Amniotic epithelial cell (primary cell): ENCODE measurements at places on chromosomes 12 and 14.

GRCh38 chr14:84496677-84497076 is 1033.3 kb upstream of the FLRT2 start:
- no peak for DNase-seq

GRCh38 chr12:116423094-116423493 is 136.1 kb upstream of the MAP1LC3B2 start:
- DNase-seq: peak; percentile 99

GRCh38 chr12:66739940-66740651 is 61.2 kb upstream of the GRIP1 start:
- no peak for DNase-seq

GRCh38 chr14:33163600-33163999 is 224.9 kb downstream of the NPAS3 start:
- DNase-seq: no peak

DNA sequence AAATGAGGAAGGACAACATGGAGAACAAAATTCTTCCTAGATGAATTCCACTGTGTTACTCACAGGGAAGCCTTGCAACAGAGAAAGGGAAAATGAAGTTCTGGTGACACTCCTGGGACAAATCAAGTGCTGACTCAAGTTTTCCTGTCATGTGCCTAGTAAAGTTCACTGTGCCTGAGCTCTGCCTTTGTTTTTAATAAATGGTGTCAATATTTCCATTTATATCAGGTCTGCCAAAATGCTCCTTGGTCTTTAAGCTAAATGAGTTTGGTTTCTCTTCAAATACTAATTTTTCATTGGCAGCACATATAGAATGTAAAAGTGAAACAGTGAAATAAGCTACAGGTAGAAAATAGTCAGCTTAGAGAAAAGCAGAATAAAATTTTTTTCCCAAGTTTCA is 33.0 kb downstream of the HIGD1C start:
- peak; percentile 69 for DNase-seq

GRCh38 chr12:109637996-109638395 is 64.4 kb downstream of the MVK start:
- no peak for DNase-seq

GRCh38 chr14:67704484-67705089 is 2.9 kb downstream of the RDH12 start:
- DNase-seq: peak; percentile 57

DNA sequence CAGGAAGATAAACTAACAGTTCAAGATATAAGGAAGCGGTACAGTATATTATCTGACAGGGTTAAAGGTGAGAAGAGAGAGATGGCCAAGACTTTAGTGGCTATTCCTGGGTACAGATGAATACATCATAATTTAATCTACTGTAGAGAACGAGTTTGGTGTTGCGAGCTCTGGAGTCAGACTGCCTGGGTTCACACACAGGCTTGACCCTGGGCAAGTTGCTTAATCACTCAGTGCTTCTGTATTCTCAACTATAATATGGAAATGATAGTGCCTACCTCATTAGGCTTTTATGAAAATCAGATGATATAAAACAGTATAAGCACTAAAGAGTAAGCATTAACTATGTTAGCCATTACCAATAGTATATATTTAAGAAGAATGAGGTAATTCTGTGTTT is 3.5 kb downstream of the PPM1H start:
- no peak for DNase-seq

DNA sequence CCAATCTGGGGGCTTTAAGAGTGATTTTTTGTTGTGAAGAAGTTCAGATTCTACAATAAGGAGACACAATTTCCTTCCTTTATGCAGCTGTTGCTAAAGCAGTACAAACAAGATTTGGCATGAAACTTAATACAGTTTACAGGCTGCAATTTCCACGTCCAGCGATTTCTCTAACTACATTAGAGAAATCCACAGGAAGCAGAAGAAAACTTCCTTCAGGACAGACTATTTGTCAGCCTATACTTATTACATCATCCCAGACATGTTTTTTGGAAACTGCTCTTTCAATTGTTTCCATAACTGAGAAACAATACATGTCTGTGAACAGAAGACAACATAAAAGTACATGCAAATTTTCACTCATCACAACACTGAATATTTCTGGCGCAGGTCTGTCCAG is 204.3 kb downstream of the TTC7B start:
- no peak for DNase-seq

- no peak for DNase-seq
These were observed 151.4 kb downstream of the TMTC2 start for GRCh38 chr12:82838131-82838551.

GRCh38 chr14:68491793-68492192 is 301.1 kb downstream of the ZFP36L1 start:
- DNase-seq: no peak

- DNase-seq: no peak
These were observed 160.5 kb upstream of the RASSF8 start for GRCh38 chr12:25797949-25798348.

GRCh38 chr14:69700575-69700974 is 66.4 kb upstream of the SRSF5 start:
- no peak for DNase-seq

DNA sequence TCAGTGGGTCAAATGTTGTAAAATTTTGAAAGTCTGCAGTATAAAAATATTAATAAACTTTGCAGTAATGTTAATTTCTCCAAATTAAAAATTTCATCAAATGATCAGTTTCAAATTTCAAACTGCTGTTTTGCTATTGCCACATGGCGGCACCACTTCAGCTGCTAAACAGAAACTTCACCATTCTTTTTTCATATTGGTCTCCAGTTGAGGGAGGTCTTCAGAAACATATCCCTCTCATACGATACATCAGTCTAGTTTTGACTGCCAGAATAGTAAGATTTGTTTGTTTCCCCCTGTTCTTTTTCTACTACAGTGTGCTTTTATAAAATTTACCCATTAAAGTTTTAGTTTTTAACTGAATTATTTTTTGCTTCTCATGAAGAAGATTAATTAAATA is 4.2 kb upstream of the TRHDE start:
- DNase-seq: no peak

- peak; percentile 72 for DNase-seq
These were observed 19.6 kb downstream of the LGMN start for GRCh38 chr14:92728759-92729364.

DNA sequence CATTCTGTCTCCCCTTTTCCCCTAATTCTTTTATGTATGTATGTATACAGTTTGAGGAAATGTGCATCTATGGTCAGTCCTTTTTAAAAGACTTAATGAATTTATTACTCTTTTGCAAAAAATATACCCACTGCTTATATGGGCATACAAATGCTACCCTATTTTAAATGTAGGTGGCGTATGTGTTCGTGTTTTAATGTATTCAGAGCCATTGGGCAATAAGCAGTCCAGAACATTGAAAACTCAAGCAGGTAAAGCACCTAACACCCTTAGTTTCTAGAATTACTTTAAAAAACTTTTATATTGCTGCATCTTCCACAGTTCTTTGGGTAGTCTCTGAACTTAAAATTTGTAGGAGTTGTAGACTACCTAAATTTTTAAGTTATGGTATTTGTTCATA is 42.6 kb upstream of the A2ML1 start:
- DNase-seq: no peak

DNA sequence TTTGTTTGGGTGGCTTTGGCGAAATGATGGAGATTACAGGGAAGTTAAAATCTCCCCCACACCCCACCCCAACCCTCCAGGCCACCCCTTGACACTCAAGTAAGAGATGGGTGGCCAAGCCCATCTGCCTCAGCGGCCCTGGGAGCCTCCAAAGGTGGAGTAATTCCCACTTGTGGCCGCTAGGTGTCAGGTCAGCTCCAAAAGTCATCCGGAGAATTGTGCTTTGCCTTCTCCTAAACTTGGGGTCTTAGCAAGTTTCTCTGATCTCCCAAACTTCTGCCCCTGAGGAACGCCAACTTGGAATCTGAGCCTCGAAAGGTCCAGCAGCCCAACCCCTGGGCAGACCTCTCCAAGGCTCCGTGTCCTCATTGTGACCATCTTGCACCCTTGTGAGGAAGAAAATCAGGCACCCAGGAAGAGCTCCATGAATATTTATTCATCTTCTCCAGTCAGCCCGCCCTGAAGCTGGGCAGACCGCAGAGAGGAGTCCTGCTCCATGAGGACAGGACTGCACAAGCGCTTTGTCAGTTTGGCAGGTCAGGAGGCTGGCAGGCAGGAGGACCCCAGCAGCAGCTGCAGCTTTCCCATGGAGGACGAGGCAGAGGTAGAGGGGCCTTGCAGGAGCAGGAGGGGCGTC is 46.7 kb downstream of the LRRC74A start:
- DNase-seq: peak; percentile 21

- peak; percentile 85 for DNase-seq
These were observed at the start of gene RNASE7 for GRCh38 chr14:21041676-21042433. Gene RNASE7 (plus strand): TSS chr14:21042362. CDS start chr14:21042993, 631 bp downstream.

GRCh38 chr14:103074729-103075367 is 9.2 kb upstream of the LBHD2 start:
- no peak for DNase-seq

DNA sequence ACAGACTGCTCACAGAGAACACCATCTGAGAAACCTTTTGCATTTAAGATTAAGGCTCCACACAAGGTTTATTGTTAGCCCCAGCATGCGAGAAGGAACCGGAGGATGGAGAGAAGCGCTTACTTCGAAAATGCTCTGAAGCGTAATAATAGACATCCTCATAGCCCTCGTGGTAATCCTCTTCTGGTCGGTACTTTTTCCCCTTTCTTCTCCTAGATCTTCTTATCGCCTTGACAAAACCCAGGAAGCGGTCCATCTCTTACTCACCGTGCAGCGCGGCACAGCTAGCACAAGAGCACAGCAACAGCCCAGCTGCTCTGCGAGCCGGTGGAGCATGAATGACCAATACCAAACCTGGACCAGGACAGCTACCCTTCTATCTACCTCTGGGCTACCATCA is 125.1 kb upstream of the GRIP1 start:
- DNase-seq: peak; percentile 10
